ENCODE measurements at places on chromosomes 6 and 20.

GRCh38 chr20:11170565-11170964 is 496.8 kb upstream of the JAG1 start:
- DNase-seq = no peak

DNA sequence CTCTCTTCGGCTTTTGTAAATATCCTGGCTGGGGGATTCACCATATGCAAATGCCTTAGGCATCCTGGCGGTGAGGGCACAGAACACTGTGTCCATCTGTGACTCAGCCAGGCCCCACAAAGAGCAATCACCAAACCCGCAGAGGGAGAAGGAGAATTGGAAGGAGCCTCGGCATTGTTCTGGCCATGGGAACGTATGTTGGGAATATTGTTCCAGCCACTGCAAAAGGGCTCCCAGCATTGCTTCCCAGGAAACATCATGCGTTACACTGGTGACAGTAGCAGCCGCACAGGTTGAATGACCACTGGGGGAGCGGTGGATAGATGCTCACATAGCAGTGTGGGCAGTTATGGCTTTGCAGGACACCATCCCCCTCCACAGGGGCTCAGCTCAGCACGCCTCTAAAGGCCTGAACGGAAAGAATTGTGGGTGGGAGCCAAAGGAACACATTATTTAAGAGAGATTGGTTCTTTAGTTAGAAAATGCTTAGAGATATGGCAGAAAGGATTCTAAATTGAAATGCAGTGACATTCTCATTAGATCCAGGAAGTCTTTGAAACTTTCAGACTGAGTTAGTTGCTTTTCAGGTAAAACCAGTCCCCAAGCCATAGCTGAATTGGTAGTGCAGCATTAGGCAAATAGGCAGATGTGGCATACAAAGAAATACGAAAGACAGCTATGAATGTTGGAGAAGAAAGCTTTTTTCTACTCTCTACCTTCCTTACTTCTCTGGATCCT is 104.3 kb downstream of the RNF144B start:
- no peak for DNase-seq

DNA sequence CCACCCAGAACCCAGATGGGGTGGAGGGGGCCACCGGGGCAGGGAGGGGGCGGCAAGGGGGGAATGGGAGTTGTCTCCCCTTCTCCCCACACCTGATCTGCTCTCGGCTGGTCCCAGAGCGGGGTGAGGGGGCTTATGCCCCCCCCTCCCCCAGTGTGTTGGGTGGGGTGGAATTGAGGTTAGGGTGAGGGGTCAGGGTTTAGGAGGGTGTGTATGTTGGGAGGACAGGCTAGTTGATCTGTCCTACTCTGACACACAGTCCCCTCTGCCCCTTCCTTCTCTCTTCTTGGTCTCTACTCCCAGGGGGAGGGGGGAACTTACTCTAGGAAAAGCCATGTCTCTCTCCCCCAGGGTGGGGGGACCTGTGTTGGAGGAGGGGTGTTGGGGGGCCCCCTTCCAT is 1.9 kb upstream of the ZBTB9 start:
- DNase-seq = no peak

- DNase-seq = no peak
Measured at GRCh38 chr20:7712661-7713060, 227.6 kb downstream of the HAO1 start.

GRCh38 chr6:80003826-80004172 is 650 bp upstream of the TTK start:
- DNase-seq = no peak

GRCh38 chr20:17711267-17711627 is 11.5 kb downstream of the BANF2 start:
- no peak for DNase-seq

DNA sequence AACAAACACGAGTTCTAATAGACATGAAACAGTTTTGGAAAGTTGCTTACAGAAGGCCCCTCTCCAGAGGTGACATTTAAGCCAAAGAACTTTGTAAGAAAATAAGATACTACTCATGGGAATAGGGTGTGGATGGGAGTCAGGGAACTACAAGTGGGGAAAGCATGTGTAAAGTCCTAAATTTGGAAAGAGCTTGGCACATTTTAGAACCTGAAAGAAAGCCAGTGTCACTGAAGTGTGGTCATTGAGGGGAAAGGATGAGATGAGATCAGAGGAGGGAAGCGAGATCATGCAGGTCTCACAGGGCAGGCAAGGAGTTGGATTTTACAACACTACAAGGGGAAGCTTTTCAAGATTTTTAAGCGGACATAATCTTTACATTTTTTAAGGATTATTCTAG is 38.0 kb downstream of the VGLL2 start:
- DNase-seq = no peak

GRCh38 chr6:138537106-138537505 is 37.8 kb upstream of the NHSL1 start:
- no peak for DNase-seq

DNA sequence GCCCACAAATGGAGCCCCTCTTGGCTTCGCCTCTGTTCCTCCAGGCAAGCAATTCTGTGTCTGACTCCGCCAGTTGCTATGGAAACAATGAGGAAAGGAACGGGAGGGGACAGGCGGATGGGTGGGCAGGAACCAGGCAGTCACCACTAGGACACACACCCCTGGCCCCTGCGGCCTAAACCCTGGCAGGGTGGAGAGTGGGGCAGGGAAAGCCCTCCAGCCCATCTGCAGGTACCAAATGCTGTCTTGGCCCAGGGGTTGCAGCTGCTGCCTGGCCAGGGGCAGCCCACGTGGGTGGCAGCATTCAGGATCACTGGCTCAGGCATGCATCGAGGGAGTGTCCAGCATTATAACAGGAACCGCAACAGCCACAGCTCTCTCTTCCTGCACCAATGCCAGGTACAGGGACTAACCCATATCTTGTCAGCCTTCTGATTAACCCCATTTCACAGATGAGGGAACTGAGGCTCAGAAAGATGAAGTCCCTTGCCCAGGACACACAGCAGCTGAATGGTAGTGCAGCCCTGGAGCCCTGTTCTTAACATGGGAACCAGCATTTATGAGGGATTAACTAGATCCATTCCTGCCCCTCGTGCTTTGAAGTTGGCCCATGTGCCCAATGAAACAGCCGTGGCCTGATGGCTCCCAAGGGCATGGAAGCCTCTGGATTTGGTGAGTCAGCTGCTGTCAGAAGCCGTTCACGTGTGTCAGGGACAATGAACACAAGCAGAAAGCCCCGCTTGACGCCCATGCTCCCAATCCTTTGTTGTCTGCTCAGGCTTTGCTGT is 66.3 kb downstream of the NOL4L start:
- DNase-seq = no peak

- DNase-seq = no peak
Measured at GRCh38 chr20:4833074-4833728, 111.5 kb downstream of the PRND start.

DNA sequence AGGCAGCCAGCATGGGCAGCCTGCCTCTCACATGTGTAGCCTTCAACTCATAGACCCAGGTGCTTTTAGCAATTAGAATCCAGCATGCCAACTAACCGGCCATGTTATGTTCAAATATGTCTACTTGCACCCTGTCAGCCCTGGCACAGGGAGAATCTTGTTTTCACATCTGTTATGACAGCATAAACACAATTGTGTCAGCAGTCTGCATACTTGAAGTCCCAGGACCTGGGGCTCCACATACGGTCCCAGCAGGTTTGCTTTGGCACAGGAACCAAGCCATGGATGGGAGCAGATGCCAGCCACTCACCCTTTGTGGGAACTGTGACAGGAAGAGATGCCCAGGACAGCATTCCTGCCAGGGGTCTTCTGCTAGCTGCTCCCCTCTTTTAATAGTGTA is 67.2 kb upstream of the SYNDIG1 start:
- DNase-seq = no peak

- no peak for DNase-seq
Measured at GRCh38 chr6:53300656-53301551, 47.8 kb downstream of the ELOVL5 start.

- DNase-seq = no peak
Measured at GRCh38 chr6:11021714-11022113, 22.4 kb downstream of the ELOVL2 start.

DNA sequence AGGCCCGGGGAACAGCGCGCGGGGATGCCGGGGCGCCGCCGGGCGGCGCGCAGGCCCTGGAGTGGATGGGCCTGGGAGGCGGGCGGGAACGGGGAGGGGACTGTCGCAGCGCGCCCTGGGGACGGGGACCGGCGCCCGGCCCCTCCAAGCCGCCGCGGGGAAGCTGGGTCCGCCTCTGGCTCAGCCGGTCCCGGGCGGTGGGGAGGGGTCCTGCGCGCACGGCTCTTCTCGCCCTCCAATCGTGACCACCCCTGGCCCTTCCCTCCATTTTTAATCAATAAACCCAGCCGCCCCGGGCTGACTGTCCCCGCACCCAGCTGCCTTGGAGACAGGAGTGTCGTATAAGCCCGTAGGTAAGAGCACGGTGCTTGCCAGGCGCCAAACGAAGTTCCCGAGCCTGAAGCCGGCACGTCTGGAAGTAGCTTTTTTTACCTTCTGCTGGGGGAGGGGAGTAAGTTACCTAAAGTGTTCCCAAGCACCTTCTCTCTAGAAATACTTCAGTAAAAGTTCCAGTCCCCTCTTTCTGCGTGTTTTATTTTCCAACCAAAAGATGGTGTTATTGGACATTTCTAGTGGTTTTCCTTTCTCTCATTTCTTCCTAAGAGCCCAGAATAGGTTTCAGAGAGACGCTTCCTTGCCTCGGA is 780 bp upstream of the TAF4 start:
- peak; percentile 64 for DNase-seq

- DNase-seq = no peak
Measured at GRCh38 chr6:85660181-85660611, 17.5 kb upstream of the SYNCRIP start.

DNA sequence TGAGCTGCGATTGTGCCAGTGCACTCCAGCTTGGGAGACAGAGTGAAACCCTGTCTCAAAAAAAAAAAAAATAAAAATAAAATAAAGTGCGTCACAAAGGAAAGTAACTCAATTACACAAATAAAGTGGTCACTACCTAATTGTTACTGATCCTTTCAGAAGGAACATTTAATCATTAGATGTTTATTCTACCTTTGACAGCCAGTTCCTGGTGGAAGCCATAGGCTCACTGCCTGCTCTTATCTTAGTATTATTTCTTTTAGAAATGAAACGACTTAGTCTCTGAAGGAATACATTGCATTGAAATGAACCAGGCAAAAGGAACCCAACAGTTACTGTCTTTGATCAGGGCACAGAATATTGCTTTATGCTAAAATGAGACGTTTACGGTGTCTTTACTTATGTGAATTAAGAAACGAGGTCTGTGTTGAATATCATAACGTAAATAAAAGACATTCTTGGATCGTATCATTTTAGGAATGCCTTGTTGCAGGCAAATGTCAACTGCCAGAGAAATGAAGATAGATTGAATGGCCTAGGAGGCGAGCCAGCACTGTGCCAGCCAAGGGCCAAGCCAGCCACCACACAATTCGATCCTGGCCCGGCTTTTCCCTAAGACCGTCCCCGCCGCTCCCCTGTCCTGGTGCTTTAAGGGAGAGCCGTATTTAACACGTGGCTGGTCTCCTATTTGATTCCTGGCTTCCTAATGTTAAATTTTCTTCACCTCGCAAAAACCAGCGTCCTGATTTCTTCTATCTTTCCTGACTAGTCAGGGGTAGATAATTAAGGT is 136.7 kb upstream of the GMDS start:
- no peak for DNase-seq

DNA sequence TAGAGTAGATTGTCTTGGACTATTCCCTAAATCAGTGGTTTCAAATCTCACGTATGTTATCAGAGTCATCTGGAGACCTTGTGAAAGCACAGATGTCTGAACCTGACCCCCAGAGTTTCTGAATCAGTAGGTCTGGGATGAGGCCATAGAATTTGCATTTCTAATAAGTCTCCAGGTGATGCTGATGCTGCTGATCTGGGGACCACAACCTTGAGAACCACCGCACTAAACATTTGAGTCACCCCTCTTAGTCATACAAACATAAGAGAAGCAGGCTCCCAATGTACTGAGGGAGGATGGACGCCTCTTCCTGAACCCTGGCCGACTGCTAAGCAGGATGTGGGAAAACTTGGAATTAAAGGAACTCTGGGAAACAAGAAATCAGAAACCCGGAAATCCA is 187.8 kb upstream of the PRDM1 start:
- DNase-seq = no peak

DNA sequence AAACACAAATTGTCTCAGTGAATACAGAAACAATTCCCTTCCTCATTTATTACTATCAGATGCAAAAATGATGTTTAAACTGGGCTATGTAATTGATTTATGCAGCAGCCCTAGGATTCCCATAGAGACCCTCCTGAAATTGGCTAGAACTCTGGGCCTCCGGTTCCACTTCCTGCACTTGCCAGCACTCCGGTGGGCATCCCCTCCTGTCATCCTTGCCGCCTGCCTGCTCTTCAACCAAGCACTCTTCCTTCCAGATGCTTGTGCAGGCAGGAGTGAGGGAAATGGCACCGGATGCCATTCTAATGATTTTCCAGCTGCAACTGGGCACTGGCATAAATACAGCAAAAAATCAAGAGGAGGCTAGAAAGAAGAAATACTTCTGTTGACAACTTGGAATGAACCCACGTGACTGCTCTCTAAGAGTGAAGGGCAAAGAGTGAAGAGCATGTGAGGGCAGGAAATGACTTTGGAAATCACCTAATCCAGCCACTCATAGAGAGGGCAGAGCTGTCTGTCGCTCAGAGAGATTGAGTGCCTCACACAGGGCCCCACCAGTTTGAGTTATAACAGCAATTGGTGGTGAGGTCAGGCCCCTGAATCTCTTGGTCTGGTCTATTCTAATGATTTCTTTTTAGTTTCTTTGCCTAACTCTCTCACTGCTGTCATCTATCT is 3.7 kb upstream of the NEDD9 start:
- peak; percentile 46 for DNase-seq

GRCh38 chr6:149823013-149823412 is 41.1 kb downstream of the LRP11 start:
- no peak for DNase-seq

DNA sequence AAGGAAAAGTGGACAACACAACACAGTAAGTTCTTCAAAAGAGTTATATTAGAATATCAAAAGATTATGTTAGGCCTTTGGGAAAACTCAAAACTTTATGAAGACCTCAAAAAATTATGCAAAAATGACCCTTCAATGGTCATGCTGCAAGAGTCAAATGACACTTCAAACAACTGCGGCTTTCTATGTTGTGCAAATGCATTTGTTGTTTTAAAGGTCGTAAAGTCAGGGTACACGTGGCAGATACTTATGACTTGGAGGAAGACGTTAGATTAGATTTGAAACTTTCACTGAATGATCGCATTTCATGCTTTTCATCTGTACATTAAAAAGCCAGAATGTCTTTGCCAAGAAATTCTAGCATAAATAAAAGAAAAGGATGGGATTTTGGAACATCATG is 31.4 kb downstream of the BCAS1 start:
- no peak for DNase-seq

GRCh38 chr6:42220807-42221206 is 3.1 kb upstream of the MRPS10 start:
- no peak for DNase-seq

GRCh38 chr6:159720708-159721107 is 6.6 kb upstream of the WTAP start:
- DNase-seq = no peak

GRCh38 chr6:124858564-124858963 is 103.7 kb upstream of the RNF217 start:
- no peak for DNase-seq
